ENCODE measurements at places on chromosomes 5 and 9.

GRCh38 chr5:171957591-171958251 is 48.7 kb downstream of the FBXW11 start:
- peak; percentile 46 for DNase-seq

- DNase-seq, result peak; percentile 27
Observed at GRCh38 chr5:94744906-94745305, 126.4 kb downstream of the SLF1 start.

DNA sequence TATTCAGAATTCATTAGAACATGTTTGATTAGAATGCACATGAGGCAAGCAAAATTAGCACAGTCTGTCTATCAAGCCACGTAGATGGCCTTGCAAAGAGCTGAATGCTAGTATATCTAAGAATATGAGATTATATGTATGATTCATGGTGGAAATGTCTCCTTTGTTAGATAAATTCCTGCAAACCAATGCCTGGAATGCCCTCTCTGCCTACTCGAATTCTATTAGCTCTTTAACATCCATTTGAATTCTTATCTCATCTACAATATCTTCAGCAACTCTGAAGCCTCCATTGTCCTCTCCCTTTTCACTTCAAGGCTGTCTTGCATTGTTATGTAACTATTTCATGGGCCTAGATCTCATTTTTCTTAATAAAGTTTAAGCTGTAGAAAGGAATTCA is 205.5 kb downstream of the TMC1 start:
- DNase-seq, result no peak

DNA sequence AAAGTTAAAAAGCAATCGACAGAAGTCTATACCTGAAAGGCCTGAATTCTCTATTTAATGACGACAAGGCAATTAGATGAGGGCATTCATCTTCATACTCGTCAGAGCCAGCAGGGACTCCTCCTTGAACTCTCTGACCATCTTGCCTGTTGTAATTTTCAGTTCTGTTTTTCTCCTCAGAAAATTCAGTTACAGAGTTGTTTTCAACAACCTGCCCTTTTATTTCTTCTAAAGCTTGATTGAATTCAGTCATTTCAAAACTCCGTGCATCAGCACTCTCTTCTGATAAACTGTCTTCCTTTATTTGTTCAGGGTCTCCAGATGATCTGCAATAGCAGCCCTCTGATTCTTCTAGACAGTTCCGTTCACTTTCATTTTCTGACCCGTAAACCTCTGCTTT is 15.6 kb downstream of the RIOK2 start:
- peak; percentile 51 for DNase-seq

- no peak for DNase-seq
Observed at GRCh38 chr9:15238646-15239045, 68.4 kb downstream of the TTC39B start.

- no peak for DNase-seq
Observed at GRCh38 chr5:174344335-174344734, 298.8 kb downstream of the NSG2 start.

GRCh38 chr5:1468247-1468612 is 23.0 kb upstream of the SLC6A3 start:
- DNase-seq, result no peak

DNA sequence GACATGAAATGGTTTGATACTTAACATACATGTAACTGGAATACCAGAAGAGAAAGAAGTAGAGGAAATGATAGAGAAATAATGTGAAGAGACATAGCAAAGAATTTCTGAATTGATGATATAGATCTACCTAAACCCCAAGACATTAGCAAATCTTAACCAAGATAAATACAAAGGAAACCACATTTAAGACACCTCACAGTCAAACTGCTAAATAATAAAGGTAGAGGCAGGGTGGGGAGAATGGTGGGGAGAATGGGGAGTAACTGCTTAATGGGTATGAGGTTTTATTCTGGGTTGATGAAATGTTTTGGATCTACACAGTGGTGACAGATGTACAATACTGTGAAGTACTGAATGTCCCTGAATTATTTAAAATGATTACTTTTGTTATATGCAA is 17.5 kb downstream of the CARNMT1 start:
- no peak for DNase-seq

- no peak for DNase-seq
Observed at GRCh38 chr9:33130961-33131789, 36.0 kb downstream of the B4GALT1 start.

- no peak for DNase-seq
Observed at GRCh38 chr5:147075187-147075586, 159.6 kb upstream of the STK32A start.

- no peak for DNase-seq
Observed at GRCh38 chr9:87212605-87213021, 265.3 kb upstream of the GAS1 start.

GRCh38 chr9:137435980-137436760 is 5.0 kb downstream of the ENTPD8 start:
- no peak for DNase-seq

DNA sequence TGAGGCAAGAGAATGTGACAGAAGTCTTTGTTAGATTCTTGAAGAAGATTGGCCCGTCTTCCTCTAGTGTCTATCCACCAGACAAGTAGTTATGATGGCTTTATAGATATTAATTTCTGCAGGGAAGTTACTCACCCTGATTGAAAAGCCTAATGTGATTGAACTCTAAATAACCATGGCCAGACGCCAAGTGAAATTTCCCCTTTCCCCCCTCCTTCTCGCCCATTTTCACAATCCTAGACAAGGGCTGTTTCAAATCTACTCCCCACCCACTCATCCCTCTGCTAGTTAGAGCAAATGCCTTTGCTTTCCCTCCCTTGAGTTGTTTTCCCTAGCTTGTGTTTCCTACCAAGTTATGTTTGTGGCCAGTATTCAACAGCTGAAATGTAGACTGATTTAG is 182.5 kb downstream of the TMEM167A start:
- DNase-seq, result no peak

DNA sequence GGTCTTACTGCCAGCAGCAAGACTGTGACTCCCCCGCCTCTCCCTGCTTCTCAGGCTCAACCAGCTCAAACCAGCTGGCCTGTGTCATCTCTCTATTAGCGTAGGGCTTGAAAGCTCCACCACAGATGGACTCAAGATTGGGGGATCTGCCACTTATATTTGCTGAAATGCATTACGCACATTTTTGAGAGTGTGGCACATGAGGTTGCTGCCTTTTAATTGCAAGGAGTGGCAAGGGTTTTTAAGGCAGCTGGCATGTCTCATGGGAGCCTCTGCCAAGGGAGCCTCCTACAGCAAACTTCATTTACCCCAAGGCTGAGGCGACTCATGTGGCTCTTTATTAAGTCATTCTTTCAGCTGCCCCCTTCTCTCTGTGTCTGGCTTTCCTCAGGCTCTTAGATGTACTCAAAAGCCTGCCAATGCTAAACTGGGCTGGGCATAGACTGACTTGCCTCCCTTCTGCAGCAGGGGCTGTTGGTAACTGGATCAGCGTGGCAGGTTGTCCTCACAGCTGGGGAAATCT is 219.3 kb downstream of the SMARCA2 start:
- DNase-seq, result no peak

GRCh38 chr9:86351880-86352279 is 2.3 kb downstream of the TUT7 start:
- peak; percentile 67 for DNase-seq

- DNase-seq, result no peak
Observed at GRCh38 chr5:54630738-54631359, 113.3 kb downstream of the SNX18 start.

DNA sequence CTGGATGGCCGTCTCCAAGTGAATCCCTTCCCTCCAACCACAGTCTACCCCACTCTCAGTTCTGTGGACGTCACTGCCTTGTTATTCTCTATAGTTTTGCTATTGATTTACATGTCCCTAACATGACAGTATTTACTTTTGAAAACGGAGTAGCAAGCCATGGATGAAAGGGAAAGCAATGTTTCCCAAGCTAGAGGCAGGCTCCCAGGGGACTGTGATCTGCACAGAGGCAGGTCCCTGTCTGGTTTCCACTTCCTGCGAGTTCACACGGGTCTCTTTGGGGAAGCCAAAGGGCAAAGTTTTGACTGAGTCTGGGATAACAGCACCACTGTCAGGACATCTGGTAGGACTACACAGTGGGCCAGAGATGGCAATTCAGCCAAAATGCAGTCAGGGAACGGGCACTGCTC is 12.7 kb downstream of the C9orf153 start:
- DNase-seq, result peak; percentile 89

DNA sequence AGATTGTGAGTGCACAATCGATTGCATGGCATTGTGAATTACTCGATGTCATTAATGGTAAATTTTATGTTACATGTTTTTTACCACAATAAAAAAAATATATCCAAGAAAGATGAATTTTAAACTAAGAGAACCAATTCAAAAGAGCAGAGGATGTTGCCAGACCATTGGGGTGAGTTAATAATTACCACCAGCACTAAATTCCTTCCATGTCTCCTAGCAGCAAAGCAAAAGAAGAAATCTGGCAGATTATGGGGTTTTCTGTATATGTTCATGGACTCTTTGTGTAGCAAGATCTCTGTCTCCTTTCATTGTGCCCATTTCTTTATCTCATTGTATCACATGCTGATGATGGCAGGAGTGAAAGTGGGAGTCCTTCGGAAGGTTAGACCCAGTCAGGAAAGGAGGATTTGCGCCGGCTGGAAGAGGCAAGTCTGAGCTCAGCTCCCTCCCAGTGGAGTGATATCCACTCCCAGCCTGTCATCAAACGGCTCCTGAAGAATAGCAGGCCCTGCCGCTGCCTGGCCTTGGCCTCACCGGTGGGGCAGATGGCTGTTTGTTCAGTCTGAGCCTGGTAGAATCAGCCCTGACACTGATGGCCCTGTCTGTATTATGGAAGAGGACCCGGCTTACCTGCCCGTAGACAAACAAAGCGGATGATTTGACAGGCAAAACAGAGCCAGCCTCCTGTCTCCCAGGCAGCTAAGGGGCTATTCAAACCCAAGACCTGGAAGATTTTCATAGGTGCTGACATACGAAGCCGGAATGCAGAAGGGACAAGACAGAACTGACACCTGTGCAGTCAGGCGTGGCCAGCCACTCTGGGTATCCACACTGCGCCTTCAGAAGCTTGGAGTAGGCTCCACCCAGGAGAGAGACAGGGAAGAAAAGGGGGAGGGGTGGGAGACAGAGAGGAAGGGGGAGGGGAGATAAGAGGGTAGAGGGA is 21.9 kb upstream of the FOXE1 start:
- no peak for DNase-seq

DNA sequence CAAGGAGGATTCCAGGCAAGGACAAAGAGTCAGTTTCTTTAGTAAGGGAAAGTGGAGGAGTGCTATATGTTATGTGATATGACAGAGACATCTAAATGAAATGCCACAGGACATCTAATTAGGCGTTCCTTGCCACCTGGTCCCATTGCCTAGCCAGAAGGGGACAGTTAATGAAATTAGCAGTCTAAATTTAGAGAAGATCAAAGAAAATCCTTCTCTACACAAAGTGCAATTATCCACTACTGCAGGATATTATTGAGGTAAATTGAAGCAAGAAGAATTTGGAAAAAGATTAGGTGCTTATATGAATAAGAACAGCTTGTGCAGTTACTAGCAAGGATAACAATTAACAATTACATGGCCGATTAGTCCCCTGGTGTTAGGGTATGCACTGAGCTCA is 495.3 kb upstream of the NMUR2 start:
- DNase-seq, result no peak

- no peak for DNase-seq
Observed at GRCh38 chr5:147177125-147177840, 57.5 kb upstream of the STK32A start.

GRCh38 chr9:79613145-79613544 is 41.4 kb downstream of the TLE4 start:
- no peak for DNase-seq

GRCh38 chr9:95030920-95031642 is 286.4 kb downstream of the FANCC start:
- no peak for DNase-seq

DNA sequence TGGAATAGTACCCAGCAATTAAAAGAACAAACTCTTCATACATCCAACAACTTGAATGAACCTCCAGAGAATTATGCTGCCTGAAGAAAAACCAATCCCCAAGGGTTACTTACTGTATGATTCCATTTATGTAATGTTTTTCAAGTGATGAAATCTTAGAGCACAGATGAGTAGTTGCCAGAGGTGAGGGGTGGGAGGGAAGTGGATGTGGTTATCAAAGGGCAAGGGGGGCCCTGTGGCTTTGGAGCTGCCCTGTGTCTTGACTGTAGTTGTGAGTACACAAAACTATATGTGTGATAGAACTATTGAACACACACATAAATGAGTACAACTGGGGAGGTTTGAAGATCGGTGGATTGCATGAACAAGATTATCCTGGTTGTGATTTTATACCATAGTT is 115.8 kb upstream of the SLC25A48 start:
- no peak for DNase-seq

DNA sequence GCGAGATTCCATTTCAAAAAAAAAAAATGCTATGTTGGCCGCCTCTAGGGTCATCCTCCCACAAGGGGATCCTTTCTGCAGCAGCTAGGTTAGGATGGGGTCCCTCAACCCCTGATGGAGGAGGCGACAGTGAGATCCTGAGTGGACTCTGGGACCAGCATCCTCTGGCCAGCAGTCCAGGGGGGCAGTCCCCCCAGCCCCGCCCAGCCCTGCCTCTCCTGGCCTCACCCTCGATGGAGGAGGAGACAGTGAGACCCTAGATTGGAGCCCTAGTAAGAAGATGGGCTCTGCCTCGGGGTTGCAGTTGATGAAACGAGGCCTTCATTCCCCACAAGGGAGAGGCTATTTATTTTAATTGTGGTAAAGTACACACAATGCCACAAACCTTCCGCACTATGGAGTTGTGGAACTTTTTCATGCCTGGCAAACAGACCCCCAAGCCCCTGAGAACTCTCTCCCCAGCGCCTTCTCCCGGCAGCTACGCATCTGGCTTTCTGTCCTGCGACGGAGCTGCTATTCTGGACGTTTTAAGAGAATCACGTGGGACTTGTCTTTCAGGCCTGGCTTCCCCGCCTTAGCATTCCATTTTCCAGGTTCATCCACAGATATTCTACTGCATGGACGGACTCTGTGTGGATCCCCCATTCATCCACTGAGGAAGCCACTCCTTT is 15.8 kb downstream of the VAV2 start:
- no peak for DNase-seq

- DNase-seq, result no peak
Observed at GRCh38 chr5:178394074-178394473, 161.5 kb upstream of the PHYKPL start.

- no peak for DNase-seq
Observed at GRCh38 chr5:37396352-37396751, 17.2 kb downstream of the WDR70 start.

GRCh38 chr5:39169081-39169480 is 50.3 kb downstream of the FYB1 start:
- no peak for DNase-seq

- no peak for DNase-seq
Observed at GRCh38 chr9:112541685-112542084, 55.1 kb downstream of the KIAA1958 start.

- peak; percentile 12 for DNase-seq
Observed at GRCh38 chr5:62143268-62144229, 162.5 kb upstream of the KIF2A start.

DNA sequence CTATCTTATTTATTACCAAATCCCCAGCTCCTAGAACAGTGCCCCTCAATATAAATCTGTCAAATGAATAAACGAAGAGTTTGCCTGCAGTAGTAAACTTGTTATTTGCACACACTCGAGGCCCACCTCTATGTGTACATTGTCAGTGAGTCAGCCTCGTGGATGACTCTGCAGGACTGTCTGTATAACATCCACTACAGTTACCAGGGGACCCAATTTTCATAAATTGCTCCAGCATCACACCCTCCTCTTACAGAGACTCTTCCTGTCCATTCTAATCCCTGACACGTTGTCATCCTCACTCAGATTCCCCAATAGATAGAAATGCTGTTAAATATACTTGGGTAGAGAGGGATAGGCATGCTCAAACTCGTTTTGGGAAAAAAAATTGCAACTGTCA is 478.5 kb downstream of the RAB3C start:
- DNase-seq, result no peak
